ENCODE measurements at places on chromosomes 5 and 9.
A peak's percentile ranks its signal among the peaks of the same experiment; 100 is the strongest.

DNA sequence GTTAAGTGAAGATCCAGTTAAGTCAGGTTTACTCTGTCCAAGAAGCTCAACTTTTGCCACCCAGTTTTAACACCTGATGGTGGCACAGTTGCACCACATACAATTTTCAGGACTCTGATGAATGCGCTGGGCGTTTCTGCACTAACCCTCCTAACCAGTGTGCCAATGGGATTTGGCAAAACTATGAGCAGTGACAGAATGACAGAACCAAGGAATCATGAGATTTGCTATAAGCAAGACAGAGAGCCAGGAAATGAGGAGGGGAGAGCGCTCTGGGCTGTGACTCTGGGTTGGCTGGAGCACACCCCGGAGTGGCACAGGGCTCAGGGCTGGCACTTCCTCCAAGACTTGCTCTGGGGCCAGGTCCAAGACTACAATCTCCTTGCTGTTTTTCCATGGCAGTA is 84.1 kb downstream of the SH3PXD2B start:
- DNase-seq: no peak

- DNase-seq: no peak
These were observed 286.3 kb downstream of the PDE4D start for GRCh38 chr5:59607138-59607765.

DNA sequence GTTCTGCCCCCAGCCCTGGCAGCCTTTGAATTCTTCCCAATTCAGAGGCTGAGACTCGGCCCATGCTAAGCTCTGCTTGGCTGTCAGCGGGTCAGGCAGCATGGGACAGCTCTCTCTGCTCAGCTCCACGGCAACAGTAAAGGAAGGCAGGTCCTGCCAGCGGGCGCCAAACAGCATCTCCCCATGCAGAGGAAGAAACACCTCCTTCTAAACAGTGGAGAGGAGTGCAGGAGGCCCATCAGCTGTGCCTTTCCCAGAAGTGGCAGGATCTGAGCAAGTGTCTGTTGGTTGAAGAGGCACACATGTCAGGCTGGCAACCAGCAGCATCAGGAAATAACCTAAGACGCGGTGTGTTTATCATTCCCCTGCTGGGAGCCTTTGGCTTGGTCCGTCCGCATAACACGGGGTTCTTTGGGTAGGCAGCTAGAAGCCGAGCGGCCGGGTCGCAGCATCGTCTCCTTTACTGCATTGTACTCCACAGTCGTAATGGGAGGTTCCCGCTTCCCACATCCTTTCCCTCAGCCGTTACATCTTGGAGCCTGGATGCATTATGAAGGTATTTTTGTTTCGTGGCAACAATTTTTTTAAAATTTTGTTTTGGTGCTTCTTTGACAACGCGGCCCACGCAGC is 42.7 kb upstream of the NCS1 start:
- DNase-seq: peak; percentile 42

DNA sequence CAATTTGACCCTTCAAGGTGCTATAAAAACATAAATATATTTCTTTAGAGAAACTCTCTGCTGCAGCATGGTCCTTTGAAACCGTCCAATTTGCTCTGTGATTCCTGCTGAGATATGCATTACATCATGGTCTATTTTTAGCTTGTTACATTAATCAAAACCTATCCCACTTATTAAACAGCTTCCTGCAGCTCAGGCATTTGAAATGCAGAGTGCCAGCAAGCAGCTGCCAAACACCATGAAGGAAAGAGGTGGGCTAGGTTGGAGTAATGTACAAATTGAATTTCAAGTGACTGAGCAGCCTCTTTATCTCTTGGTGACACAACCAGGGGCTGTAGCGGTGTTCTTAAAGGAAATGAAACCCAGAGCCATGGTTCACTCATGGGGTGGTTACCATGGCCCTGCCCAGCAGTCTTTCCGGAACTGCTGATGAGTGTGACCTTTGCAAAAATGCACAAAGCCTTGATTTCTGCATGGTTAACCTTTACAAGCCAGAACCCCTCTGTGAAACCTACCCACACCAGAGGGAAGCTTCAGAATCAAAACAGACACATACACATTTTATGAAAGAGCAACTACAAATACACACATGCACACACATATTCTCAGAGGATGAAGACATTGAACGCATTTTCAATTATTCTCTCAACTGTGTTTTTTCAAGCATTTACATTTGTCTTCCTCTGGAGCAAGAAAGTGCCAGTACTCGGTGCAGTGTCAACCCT is 155.8 kb upstream of the ZNF608 start:
- no peak for DNase-seq

- DNase-seq: no peak
These were observed 2.2 kb downstream of the C8G start for GRCh38 chr9:136947028-136947891.

DNA sequence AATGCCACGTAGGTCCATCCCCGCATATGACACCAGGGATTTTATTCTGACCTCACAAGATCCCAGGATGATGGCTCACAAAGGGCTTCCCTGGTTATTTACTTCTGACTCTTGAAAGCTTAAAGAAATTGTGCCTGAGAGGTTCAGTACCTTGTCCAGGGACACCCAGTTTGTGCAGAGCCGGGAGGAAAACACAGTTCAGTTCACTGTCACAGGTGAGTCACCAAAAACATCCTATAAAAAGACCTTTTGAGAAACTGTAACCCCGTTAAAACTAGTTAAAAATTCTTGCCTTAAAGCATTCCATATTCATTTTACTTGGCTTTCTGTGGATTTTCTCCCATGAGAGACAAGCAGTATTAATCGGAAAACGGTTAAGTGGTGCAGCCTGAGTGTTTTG is 56.6 kb downstream of the ZNF510 start:
- DNase-seq: no peak

GRCh38 chr9:133063500-133064231 is 1.9 kb downstream of the CEL start:
- DNase-seq: no peak

GRCh38 chr9:16871336-16872151 is 1.1 kb upstream of the BNC2 start:
- no peak for DNase-seq

DNA sequence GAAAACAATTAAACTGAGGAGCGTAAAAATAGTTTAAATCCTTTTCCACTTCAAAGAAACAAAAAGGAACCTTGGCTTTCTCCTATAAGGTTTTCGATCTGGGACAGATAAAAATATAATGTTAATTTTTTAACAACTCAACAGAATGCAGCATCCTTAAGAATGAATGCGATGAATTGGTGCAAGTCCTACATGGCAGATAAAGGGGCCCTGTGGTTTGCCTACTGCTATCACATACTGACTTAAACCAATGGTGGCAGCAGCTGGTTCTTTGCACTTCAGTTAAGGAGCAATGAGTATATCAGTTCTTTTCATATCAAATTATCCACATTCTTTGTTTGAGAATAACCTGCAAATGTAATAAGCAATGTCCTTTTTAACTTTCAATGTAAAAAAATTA is 12.4 kb upstream of the TYRP1 start:
- DNase-seq: no peak

DNA sequence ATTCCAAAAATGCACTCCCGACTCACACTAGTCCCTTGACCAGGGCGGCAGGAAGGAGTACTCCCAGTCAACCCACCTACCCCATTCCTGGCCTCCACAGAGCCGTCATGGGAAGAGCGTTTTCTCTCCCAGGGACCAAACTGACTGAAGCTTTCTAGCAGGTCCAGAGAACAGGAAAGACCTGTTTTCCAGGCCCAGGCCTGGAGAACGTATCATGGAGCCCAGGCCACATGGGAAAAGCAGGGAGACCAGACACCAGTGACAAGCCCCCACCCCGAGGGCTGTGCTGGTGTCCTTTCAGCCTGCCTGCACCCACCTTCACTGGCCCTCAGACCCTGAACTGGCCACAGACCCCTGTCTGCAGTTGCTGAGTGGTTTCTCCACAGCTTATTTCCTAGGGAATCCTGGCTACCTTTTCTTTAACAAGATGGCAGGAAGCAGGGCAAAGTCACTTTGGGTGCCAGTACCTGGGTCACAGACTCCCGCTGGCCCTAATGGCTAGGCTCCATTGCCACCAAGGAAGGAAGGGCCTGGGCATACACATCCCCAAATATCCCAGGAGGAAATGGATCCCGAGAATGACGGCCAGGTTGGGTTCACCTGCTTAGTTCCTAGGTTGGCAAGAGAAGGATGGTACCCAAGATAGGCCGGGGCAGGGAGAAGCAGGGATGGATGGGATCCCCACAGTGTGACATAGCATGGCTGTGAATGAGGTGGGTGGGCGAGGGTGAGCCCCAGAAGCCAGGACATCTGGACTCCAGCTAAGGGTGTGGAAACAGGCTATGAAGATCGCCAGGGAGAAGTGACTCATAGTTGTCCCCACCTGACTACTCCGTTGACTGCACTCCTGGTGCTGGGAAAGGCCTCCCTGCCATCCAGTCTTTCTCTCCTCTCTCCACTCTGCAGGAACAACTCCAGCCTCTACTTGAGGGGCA is 12.2 kb downstream of the CCNI2 start:
- no peak for DNase-seq
